Liver (tissue), 10 donors: ENCODE measurements at places on chromosomes 11 and 22. TPM values are rescaled to one million over a fixed set of nuclear protein-coding genes. Genes with fewer than 3 reads are reported as not detected.

Gene SLC37A4
- polyA plus RNA-seq: 93.8 TPM

Gene MUC2
- polyA plus RNA-seq: not detected

Gene SGSM1
- 0.08 TPM for polyA plus RNA-seq

Gene HORMAD2
- polyA plus RNA-seq: 0.44 TPM

- DNase-seq: no peak
Observed at GRCh38 chr11:19762266-19762665, 49.6 kb downstream of the NAV2 start.

- no peak for DNase-seq
Observed at GRCh38 chr11:93857413-93858120, 7.1 kb upstream of the VSTM5 start.

DNA sequence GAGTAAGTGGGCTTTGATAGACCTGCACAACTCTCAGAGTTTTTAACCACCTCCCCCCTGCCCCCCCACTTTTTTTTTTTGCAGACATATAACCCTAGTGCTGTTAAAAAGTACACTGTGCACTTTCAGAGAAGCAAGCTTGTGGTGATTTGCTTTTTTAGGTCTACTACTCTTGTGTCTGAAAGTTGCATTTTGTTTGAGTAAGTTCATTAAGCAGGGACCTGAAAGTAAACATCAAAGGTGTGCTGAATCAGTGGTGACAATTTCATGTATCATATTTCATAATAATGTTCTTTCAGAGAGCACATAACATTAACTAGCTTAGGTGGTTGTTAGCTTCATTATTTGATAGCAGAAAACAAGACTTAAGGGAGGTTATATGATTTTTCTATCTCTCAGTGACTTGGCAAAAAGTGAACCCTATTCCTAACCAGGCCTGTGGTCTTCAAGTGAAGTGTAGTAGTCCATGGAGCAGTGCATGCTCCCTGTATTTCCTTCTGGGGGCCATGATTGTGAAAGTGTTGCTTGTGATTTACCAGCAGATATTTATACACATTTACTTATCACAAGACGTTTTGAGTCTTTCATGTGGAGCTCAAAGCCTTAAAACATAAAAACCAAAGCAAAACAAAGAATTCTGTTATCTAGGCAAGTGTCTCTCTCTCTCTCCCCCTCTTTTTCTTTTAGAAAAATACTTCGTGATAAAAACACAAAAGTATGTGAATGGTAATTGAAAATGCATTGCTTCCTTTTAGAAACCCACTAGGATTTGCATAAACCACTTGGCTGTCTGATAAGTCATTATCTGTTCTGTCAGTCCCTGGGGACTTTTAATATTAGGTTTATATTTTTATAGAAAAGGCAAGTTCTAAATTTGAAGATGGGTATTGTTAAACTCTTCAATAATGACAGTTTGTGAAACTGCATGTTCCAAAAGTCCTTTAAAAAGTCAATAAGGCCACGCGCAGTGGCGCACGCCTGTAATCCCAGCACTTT is 7.5 kb upstream of the RAG2 start:
- no peak for DNase-seq
